ENCODE measurements at places on chromosomes 4 and X.

DNA sequence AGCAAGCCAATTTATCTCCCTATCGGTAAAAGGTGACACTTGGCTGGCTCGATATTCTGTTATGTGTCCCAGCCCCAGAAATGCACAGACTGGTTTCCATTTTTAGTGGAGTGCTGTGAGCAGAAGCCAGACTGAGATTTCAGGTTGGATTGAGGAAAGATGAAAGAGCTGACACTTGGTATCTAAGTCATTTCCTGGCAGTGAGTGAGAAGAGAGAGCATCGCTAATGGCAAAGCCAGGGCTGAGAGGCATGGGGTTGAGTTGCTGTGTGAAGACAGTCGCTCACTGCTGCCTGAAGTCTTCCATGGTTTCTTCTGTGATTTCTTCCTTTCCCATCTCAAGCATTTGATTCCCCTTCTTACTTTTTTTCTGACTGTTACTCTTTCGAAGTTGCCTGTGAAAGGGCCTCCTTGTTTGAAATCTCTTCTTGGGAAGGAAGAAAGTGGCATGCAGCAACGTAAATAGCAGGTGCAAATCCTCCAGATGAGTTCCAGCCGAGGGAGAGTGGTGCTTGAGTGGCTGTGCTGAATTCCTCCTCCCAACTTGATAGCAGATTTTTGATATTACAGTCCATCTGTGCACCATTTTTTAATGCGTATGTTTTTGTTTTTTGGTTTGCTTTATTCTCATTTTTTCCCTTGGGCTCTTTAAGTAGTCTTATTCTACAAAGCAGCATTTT, 109.2 kb upstream of the LIMCH1 start:
- no peak for DNase-seq
- H3K36me3 ChIP-seq: no peaks in the 10 kb centered on the region
- no peaks in the 10 kb centered on the region for H3K27me3 ChIP-seq
- no peak overlapping the region for H3K27ac ChIP-seq

DNA sequence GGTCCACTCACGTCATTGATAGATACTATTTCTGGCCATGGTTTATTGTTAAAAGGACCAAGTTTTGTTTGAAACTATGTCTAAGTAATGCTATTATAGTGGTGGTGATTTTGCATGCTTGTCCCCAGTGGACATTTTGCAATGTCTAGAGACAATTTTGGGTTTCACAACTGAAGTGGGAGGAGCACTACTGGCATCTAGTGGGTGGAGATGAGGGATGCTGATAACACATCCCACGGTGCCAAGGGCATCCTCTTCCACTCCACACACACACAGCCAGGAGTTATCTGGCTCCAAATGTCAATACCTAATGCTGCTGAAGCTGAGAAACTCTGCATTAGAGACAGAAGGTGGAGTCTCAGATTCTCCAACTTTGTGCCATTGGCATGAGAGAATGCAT, 131.2 kb downstream of the FRMPD4 start:
- H3K27me3 ChIP-seq: no peaks in the 10 kb centered on the region
- no peak overlapping the region for H3K27ac ChIP-seq
- no peak for DNase-seq
- no peaks in the 10 kb centered on the region for H3K36me3 ChIP-seq
- H3K4me1 ChIP-seq: no peaks in the 10 kb centered on the region

GRCh38 chrX:102765809-102766208, 45.3 kb downstream of the GPRASP3 start:
- no peaks in the 10 kb centered on the region for H3K36me3 ChIP-seq
- no peaks in the 10 kb centered on the region for H3K27me3 ChIP-seq
- no peaks in the 10 kb centered on the region for H3K4me1 ChIP-seq
- H3K27ac ChIP-seq: no peak overlapping the region
- no peak overlapping the region for H3K4me3 ChIP-seq

GRCh38 chrX:47500554-47500953, 17.5 kb upstream of the ZNF41 start:
- no peak overlapping the region for H3K4me3 ChIP-seq
- H3K36me3 ChIP-seq: no peaks in the 10 kb centered on the region
- H3K27me3 ChIP-seq: no peaks in the 10 kb centered on the region
- no peak overlapping the region for H3K27ac ChIP-seq
- no peak for DNase-seq

- no peak for DNase-seq
- H3K4me1 ChIP-seq: no peaks in the 10 kb centered on the region
- H3K27ac ChIP-seq: no peak overlapping the region
- H3K4me3 ChIP-seq: no peak overlapping the region
Measured at GRCh38 chrX:30220661-30221060, 5.3 kb downstream of the MAGEB2 start.

DNA sequence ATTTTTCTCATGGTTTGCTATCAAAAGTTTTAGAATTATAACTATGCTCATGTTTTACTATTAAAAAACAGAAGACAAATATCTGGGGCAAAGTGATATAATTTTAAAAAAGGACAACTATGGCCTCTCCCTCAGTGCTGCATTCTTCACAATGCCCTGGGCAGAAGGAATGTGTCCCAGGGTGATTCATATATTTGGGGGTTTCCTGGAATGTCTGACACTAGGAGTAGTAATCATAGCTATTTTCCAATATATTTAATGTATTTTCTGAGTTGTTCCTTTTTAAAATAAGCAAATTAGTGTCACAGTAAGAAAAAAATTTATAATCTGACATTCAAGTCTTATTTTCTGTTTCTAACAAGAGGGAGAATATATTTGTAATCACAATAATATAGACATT, 281.7 kb downstream of the UNC5C start:
- no peaks in the 10 kb centered on the region for H3K36me3 ChIP-seq
- no peak for DNase-seq
- no peaks in the 10 kb centered on the region for H3K4me1 ChIP-seq
- no peaks in the 10 kb centered on the region for H3K27me3 ChIP-seq
- H3K27ac ChIP-seq: no peak overlapping the region

DNA sequence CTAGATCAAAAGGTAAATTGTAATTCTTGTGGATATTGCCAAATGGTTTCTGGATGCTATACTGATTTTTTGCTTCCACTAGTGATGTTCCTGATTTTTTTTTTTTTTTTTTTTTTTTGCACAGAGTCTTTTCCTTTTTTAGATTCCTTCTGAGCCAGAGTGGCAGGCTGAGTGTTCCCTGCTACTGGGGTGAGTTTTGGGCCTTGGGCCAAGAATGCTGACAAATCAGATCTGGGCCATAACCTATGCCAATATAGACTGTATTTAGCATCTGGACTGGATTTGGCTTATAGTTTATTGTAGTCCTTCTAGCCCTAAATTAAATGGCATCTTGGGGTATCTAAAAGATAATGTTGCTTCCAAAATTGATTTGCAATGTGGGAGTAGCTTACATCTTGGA, 52.8 kb downstream of the REPS2 start:
- H3K4me1 ChIP-seq: no peaks in the 10 kb centered on the region
- no peaks in the 10 kb centered on the region for H3K36me3 ChIP-seq
- H3K27ac ChIP-seq: no peak overlapping the region
- H3K27me3 ChIP-seq: no peaks in the 10 kb centered on the region

- H3K27me3 ChIP-seq: no peaks in the 10 kb centered on the region
- H3K27ac ChIP-seq: no peak overlapping the region
- no peaks in the 10 kb centered on the region for H3K4me1 ChIP-seq
Measured at GRCh38 chr4:11799196-11799595, 370.5 kb upstream of the HS3ST1 start.

DNA sequence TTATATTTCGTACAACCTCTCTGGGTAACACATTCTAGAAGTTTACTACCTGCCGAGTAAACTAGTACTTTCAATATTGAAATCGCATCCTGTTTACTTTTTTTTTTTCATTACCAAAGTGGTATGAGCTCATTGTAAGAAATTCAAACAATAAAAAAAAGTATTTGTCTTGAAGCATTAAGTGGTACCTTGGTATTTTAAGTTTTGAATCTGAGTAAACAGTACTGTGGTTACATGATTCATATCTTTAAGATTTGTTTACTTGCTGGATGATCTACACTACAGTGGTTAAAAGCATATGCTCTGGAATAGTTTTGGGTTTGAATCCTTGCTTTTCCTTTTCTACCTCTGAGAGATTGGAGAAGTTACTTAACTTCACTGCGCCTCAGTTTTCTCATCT, 3.8 kb upstream of the MMGT1 start:
- DNase-seq: no peak
- H3K36me3 ChIP-seq: no peaks in the 10 kb centered on the region
- peaks cover 4% of the 10 kb centered on the region for H3K4me1 ChIP-seq
- H3K27ac ChIP-seq: no peak overlapping the region
- no peaks in the 10 kb centered on the region for H3K27me3 ChIP-seq

DNA sequence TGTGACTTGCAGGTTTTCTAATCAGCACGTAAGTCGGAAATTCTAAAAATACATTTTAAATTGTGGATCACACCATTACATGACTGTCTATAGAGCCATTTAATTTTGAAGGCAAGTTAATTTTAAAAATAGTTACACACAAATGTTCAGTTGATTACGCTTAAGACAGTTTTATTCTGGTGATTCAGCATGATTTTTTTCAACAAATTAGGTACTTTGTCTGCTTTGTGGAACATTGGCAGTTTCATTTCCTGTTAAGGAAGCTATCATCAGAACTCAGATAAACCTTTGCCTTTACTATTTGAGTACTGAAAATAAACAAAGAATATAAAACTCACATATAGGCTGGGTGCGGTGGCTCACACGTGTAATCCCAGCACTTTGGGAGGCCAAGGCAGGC, 19.5 kb downstream of the SAT1 start:
- no peak overlapping the region for H3K4me3 ChIP-seq
- peaks cover 4% of the 10 kb centered on the region for H3K4me1 ChIP-seq
- H3K36me3 ChIP-seq: no peaks in the 10 kb centered on the region
- H3K27ac ChIP-seq: peak overlapping the region; percentile 67
- DNase-seq: no peak
- H3K27me3 ChIP-seq: no peaks in the 10 kb centered on the region

All from spleen (tissue), 13 donors.